ENCODE measurements at places on chromosomes 4 and X.

GRCh38 chr4:36489798-36490197 lies 208.4 kb downstream of the DTHD1 start:
- no peak for DNase-seq

- DNase-seq: no peak
Observed at GRCh38 chrX:155148724-155149537, 67.3 kb upstream of the VBP1 start.

DNA sequence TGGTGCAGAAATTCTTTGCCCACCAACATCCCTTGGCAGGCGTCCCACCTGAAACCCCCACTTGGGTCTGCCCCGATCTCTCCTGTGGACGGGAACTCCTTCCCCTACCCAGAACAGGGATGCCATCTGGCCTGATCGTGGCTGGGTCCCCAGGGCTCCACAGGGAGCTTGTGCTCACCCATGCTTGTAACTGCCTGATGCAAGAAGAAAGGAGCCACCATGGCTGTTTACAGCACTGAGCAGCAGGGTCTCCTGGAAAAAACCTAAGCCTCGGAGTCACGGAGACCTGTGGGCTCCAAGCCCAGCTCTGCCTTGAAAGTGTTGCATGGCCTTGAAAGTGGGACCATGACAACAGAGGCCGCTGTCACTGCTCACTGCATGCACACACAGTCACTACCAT lies 101.5 kb upstream of the AFAP1 start:
- DNase-seq: no peak

- DNase-seq: no peak
Observed at GRCh38 chr4:189299706-189300105, 641.0 kb upstream of the FRG1 start.

GRCh38 chr4:93303440-93303839 lies 525.1 kb upstream of the ATOH1 start:
- DNase-seq: no peak
